T follicular helper cell (primary cell): ENCODE measurements at places on chromosomes 7 and 10.

DNA sequence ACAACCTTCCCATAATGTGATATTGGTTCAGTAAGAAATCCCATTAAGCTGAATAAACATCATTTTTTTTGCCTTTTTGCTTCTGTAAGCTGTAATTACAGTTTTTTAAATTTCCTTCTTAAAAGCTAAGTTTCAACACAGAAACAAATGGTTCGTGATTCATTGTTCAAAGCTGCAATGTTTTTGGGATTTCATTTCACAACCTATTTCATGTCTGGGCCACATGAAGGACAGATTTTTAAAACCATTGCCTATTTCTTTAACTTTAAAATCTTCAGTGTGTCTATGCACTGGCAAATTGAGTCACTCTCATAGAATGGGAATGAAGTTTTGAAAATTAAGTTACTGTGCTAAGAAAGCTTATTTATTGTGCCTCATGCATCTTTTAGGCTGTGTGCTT, 66.9 kb downstream of the TFPI2 start:
- DNase-seq, result no peak

- DNase-seq, result no peak
Observed at GRCh38 chr7:112422842-112423496, 27.3 kb upstream of the IFRD1 start.

- no peak for DNase-seq
Observed at GRCh38 chr7:104524853-104525252, 196.4 kb downstream of the LHFPL3 start.

GRCh38 chr10:184911-185310, 49.7 kb downstream of the ZMYND11 start:
- DNase-seq, result no peak

GRCh38 chr7:50359995-50360925, 55.7 kb downstream of the IKZF1 start:
- peak; percentile 78 for DNase-seq

DNA sequence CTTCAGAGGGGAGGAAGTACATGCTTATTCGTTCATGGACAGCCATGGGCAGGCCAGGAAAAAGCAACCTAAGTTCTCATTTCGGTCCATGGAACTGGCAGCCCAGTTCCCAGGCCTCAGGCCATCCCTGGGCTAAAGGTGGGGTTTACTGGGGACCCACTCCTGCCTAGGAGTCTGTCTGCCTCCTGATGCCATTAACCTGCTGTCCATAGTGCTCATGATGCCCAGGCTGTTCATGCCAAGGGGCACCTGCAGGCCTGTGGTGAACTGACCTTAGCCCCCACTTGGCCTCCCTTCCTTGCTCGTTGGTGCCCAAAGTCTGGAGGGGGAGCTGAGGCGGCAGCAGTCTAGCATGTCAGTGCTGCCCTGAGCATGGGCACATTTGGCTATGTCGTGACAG, 450.2 kb upstream of the MBL2 start:
- DNase-seq, result no peak

- no peak for DNase-seq
Observed at GRCh38 chr10:120436439-120437112, 20.5 kb upstream of the PLPP4 start.

DNA sequence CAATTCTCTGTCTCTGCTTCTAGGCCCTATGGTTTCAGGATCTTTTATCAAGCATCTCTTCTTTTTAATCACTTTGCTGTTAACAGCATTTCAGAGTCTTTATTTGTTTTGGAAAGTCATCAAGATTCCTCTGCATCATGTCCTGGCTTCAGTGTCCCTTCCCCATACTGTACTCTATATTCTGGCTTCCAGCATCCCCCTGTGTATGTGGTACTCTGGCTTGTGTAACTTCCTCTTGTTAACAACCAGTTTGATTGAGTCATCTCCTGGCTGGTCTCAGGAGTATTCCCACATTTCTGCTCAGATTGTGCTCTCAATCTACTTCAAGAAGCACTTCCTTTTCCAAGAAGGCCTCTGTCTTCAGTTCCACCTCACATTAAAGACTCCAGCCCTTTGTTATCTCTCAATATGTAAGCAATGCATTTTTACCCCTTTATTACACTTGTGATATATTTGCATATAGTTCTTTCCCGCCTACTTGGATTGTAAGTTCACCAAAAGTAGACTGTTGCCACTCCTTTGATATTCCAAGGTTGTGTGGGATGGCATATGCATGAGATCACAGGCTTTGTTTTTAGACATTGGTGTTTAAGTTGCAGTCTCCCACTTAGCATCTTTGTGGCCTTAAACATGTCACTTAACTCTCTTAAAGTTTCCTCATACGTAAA, 15.1 kb upstream of the ATE1 start:
- DNase-seq, result no peak

DNA sequence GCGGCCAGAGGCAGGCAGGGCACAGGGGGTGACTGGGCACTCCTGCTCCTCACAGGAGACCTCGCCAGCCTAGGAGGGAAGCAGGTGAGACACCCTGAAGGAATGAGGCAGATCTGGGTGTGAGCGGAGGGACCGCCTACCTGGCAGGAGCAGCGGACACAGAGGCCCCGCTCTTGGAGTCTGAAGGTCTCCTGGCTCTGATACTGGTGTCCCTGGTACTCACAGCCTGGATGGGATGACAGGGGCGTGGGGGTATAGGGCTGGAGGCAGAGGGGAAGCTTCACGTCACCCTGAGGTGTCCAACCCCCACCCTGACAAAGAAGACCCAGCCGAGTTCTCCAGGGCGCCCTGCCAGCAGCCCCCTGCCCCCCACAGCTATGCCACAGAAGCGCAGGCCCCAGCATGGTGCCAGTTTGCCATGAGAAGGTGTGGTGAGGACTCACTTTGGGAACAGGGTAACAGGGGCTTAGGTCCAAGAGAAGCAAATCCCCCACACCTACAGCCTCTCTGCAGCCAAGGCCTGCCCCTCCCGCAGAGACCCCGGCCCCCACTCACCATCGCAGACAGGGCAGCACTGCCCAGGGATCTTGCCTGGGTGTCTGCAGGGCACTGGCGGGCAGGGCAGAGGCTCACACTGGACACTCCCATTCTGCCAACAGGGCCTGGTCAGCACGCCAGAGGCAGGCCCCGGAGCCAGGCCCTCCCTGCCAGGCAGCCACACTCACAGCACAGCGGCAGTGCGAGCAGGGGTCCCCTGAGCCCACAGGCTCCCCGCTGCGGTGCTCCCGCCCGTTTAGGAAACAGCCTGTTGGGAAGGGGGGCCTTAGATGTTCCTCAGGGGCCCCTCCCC, 17.0 kb downstream of the KCP start:
- no peak for DNase-seq

DNA sequence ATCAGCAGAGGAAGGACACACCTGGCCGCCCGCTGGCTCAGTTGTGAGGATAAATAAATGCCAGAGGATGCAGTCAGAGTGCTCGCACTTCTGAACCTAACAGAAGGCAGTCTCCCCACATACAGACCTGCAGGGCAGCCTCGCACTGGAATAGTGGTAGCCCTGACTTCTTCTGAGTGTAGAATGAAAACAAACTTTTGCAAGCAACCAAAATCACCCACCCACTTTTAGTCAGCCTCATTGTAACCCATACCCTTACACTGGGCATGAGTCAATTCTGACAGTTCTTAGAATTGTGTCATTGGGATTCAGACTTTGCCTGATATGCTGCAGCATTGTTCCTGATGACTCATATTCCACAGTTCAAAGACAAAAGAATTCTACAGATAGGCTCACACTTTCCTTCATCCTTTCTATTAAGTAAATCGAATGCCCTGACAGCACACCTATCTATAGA, 167.0 kb upstream of the CDK1 start:
- DNase-seq, result no peak

- DNase-seq, result no peak
Observed at GRCh38 chr7:8413600-8413999, 19.8 kb upstream of the NXPH1 start.

DNA sequence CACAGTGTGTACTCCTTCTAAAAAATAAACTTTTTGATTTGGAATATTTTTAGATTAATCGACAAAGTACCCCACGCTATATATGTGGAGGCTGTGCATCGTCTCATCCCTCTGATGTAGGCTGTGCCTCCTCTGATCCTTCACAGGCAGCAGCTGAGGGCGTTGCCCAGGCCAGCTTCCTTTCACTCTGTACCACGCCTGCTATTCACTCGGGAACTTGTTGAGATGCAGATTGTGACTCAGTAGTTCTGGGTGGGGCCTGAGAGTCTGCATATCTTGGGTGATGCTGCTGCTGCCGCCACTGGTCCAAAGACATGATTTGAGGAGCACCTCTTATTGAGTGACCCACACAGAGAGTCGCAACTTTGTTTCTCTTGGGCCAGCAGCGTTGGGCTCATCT, 7.9 kb upstream of the C10orf120 start:
- no peak for DNase-seq

GRCh38 chr10:816958-817357, 114.5 kb downstream of the LARP4B start:
- DNase-seq, result no peak

GRCh38 chr7:44275957-44276570, 49.3 kb downstream of the CAMK2B start:
- no peak for DNase-seq

GRCh38 chr7:95365151-95365550, 31.0 kb downstream of the PON3 start:
- no peak for DNase-seq

DNA sequence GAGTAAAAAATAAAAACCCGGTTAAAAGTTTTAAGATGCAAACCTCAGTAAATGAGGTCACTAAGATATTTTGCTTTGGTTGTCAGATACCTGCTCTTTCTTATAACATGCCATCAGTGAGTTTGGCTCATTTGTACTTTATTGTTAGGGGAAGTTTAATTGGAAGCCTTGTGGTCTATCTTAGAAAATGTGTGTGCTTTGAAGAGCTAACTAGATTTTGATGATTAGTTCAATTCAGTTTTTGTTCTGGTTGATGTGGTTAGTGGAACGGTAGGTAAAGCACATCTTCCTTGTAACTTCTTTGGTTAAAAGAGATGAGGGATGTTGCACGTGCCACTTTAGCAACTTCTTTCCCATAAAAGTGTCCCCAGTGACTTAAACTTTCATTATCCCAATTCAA, 353.4 kb upstream of the GALNT17 start:
- no peak for DNase-seq

GRCh38 chr10:102352066-102352715, 43.3 kb upstream of the NFKB2 start:
- DNase-seq, result peak; percentile 67

GRCh38 chr10:32957341-32958084, 517 bp downstream of the ITGB1 start:
- no peak for DNase-seq

DNA sequence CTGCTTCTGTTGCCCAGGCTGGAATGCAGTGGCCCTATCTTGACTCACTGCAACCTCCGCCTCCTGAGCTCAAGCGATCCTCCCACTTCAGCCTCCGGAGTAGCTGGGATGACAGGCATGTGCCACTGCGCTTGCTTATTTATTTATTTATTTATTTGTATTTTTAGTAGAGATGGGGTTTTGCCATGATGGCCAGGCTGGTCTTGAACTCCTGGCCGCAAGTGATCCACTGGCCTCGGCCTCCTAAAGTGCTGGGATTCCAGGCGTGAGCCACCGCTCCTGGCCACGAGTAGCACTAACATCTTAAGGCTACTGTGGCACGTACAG, 70.9 kb downstream of the CARD11 start:
- DNase-seq, result no peak

DNA sequence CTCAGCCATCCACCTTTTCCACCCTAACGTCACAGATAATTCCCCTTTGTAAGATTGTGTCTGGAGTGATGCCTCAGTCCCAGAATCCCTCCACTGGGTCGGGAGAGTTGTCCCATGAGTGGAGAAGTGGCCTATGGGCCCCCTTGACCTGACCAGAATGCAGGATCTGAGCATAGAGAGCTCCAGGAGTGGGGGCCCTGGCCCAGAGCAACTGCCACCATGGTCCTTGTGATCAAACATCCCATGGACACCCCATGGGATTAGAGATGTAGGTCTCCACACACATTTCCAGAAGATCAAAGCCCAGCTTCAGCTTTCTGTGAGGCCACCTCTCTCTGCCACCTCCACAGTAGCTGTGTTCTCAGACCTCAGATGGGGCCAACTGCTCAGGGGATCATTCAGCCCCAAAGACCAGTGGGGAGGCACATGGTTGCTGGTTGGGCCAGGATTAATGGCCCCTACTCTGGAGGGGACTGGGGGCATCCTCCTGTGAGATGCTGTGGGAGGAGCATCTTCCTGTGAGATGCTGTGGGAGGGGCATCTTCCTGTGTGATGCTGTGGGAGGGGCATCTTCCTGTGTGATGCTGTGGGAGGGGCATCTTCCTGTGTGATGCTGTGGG, 28.5 kb upstream of the DPYSL4 start:
- peak; percentile 16 for DNase-seq

DNA sequence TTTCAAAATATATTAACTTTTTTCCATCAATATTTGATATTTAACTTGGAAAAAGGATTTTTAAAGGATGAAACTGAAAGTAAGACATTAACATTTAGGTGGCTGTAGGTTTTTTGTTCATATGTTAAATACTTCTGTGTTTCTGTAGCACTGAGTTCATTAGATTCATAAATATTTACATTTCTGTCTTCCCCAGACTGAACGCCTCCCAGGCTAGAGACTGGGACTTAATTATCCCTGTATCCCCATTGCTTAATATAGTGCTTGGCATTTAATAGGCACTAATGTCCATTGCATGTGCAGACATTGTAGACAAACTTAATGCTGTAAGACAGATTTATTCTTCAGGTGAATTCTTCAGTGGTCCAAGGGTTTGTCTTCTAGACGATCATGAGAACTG, 7.4 kb downstream of the PTPN12 start:
- DNase-seq, result no peak

DNA sequence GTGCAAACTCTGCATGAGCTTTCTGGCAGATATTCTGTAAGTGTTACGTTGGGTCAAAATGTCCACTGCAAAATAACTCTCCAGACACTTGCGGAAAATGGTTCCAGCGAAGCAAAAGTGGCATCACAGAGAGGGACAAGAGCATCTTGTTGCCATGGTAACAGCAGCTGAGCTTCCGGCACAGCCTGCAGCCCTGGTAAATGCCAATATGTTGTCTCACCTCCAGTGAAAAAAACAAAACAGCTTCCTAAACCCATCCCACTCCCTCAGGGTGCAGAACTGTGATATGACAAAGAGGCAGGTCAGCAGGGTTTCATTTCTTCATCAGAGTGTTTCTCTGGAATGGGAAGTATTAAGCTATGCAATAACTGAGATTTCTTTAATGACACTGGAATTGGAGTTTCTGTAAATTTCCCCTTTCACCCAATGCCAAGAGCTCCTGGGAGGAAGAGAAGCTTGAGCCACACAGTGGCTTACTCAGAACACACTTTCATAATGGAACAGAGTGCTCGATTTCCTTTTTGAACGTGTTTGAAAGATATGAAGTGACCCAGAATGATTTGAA, 65.6 kb downstream of the FOXI2 start:
- DNase-seq, result no peak

DNA sequence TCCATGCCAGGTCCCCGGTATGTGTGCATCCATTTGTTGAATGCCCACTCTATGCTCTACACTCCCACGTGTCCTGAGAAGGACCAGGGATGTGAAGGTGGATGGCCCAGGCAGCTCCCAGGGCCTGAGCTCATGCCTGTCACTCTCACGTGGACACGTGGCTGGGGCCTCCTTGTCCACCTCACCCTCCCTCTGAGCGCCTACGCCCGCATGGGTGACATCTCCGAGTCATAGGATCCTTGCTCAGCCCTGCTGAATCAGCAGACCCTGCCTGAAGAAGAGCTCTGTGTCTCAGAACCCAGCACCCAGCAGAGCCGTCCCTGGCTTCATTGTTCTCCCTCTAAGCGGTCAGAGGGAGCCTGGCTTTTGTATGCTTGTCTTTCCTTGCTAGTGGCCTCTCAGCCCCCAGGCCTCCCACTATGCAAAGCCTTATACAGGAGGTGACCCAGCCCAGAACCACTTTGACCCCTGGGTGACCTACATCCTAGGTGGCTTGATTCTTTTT, 107.9 kb upstream of the PPIF start:
- no peak for DNase-seq

- DNase-seq, result no peak
Observed at GRCh38 chr10:121036431-121036830, 185.3 kb downstream of the WDR11 start.
